ENCODE measurements at places on chromosomes 6 and 20. TPM values are rescaled to one million over a fixed set of nuclear protein-coding genes. Genes with fewer than 3 reads are reported as not detected.

Gene THBS2
- polyA plus RNA-seq, result 5.6 TPM

Gene LY6G6C
- polyA plus RNA-seq, result not detected

Gene GABRR2
- 0.42 TPM for polyA plus RNA-seq

Gene BPIFB2
- not detected for polyA plus RNA-seq
